CD4-positive, alpha-beta T cell treated with Interleukin-21 for 1 hour (primary cell): ENCODE measurements at places on chromosomes 11 and 22.

DNA sequence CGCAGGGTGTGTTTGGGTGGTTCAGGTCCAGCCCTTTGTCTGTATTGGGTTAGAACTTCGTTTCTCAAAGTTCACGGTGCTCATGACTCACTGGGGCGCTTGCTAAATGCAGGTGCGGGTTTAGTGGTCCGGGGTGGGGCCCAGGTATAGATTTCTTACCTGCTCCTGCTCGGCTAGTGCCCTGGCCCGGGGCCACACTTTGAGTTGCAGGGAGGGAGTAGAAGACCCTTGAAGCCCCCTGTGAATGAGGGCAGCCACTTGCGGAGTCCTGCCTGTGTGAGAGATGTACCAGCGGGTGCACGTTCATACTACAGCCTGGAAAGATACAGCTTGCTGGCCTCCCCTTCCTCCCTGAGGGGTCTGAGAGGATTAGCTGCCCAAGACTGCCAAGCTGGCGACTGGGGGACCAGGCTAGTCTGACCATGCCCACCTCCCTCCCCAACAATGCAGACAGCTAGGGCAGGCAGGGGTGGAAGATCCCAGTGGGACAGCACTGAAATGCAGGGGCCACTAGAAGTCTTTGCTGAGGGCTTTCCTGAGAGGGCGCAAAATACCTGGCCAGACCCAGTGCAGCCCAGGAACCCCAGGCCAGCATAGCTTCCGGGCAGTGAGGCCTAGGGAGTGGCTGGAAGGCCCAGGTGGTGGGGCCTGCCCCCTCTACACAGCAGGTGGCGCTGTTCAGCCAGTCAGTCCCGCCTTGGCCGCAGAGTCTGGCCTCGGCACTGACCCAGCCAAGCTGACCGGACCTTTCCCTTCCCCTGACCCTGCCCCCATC, 5.1 kb upstream of the MYRF start:
- peak; percentile 31 for DNase-seq

GRCh38 chr11:75507571-75507970, 18.2 kb downstream of the GDPD5 start:
- DNase-seq = no peak

DNA sequence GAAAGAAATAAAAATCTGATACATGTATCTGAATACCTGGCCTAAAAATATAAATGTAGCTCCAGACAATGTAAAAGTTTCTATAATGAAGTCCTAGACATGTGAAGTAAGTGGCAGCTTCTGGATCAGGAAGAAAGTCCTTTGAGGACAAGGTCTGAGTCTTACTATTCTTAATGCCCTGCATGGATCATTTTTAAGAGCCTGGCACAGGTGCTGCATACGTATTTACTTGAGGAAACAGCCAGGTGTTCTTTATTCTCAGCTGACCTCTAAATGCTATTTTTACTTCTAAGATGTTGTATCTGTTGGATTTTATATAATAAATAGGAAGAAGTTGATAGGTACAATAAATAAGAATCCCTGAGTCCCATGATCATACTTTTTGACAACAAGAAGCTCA, 750.0 kb upstream of the LUZP2 start:
- DNase-seq = no peak

DNA sequence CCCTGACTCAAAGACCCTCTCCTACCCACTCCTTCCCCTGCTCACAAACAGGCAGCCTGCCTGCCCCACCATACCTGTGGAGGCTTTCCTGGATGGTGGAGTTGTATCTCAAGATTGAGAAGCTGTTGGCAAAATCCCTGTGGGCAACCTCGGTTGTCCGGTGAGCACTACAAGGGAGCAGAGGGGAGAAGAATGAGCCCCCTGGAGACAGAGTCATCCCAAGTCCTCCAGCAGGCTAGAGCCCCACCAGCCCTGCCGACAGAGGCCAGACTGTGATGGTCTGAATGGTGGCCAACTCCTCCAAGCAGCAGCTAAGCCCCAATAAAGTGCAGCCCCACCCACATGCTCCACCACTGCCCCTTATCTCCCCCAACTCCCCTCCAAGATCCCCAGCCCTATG, 17.5 kb downstream of the TMPRSS13 start:
- no peak for DNase-seq

DNA sequence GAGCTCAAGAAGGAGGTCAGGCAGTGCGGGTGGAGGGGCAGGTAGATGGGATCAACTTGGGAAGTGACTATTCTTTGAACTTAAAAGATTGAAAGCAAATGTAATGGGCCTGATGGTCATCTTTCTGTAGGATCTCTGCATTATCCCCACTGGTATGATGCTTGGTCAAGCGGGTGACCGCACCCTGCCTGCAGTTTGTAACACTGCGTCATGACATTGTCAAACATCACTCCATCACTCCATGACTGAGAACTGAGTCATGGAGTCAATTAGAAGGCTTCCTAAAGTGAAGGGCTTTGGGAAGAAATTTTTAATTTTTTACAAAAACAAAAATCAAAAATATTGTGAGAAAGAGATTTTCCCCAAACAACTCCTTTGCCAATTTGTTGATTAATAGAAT, 62.4 kb upstream of the BMAL1 start:
- DNase-seq = no peak

DNA sequence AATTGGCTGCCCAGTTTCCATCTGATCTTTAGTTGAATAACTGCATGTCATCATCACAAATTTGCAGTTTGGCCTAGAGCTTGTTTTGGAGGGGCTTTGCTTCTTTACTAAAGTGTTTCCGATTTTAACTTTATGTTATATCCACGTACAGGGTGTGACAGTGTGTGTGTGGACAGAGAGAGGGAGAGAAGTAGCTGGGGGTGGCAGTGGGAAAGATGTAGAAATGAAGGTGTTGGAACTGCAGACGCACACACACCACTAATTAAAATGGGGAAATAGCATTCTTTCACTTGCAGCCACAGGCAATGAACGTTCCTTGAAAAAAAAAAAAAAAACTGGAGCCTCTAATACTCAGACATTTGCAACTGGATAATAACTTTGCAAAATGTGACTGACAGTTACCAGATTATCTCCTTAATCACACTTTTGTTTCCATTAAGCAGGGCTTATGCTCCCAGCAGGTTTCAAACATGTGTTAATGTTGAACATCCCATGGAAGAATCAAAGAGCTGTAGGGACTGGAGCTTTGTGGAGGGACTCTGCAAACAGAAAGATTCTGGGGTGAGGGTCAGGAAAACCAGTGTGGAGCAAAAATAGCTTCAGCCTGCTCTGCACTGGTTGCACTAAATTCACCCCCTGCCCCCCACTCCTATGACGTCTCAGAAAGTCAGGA, 238.1 kb upstream of the TENM4 start:
- DNase-seq = no peak

DNA sequence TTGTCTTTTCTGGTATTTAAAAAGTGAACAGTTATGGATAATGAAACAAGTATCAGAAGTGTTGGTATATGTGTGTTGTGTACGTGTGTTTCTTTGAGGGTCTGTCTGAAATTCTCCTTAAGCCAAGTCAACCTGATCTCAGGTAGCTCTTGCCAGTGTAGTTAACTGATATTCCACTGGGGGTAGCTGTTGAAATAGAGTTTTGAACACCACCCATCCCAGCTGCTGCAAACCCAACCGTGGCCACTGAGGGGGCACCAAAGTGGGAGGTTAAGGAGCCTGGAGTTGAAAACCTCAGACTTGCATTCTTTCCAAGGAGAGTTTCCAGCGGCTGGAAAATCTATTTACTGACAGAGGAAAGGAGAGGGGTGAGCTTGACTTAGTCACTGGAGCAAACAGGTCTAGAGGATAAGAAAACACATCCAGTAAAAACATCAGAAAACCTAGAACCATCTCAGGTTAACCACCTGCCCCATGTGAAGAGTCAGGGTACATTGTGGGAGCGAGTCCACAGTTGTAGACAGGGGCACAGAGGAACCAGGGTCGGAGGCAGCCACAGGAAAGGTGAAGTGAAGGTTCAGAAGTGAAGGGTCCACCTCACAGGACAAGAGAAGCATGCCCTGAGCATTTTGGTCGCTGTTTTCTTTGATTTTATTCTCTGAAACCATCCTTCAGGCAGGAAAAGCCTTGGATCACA, 8.8 kb upstream of the CUL5 start:
- peak; percentile 48 for DNase-seq

- no peak for DNase-seq
Observed at GRCh38 chr22:43996981-43997265, 27.2 kb upstream of the PARVB start.

DNA sequence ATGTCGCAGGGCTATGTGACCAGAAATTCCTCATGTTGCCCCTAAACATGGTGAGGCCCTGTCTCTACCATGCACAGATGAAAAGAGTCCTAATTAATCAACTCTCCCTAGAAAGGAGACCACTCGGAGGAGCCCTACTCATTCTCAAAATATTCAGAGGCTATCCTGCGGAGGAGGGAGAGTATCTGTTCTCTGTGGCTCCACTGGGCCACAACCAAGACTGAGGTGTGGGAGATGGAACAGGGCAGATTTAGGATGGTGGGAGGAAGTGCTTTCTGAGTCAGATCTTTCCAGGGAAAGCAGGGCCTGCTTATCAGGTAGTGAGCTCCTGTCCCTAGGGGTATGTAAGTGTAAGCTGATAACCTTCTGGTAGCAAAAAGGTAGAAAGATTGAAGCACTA, 37.0 kb upstream of the PRDM11 start:
- no peak for DNase-seq

GRCh38 chr11:120837696-120838095, 186.2 kb upstream of the TBCEL start:
- no peak for DNase-seq

DNA sequence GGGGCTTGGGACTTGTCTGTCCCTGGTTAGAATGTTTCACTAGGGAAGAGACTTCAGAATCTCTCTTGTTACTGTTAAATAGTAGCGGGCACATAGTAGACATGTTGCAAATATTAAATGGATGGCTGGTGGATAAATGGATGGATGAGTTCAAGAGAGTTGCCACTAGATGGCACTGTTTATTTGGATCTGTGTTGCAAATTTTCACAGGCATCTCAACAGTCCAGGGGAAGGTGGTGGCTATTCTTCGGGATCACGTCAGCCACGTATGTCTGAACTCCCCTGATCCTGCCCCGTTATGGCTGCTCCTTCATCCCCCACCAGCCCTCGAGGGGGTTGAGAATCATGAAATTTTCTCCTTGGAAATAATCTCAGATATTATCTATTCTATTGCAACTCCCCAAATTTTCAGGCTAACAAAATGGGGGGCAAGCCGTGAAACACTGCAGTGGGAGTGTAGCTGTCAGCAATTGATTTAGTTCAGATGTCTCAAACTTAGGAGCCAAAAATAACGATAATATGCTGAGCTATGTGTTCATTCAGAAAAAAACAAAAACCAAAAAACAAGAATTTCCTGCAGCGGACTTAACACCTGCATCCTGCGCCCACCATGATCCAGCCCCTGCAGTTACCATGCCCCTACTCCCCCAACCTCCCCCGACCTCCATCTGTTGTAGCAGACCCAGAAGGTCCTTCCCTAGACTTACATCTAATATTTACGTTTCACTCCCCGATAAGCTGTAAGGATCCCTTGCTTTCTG, 29.1 kb upstream of the BIRC3 start:
- DNase-seq = peak; percentile 78

GRCh38 chr11:3220101-3220500, 1.5 kb upstream of the MRGPRG start:
- no peak for DNase-seq

GRCh38 chr22:31332886-31333285, 13.3 kb downstream of the PATZ1 start:
- no peak for DNase-seq

DNA sequence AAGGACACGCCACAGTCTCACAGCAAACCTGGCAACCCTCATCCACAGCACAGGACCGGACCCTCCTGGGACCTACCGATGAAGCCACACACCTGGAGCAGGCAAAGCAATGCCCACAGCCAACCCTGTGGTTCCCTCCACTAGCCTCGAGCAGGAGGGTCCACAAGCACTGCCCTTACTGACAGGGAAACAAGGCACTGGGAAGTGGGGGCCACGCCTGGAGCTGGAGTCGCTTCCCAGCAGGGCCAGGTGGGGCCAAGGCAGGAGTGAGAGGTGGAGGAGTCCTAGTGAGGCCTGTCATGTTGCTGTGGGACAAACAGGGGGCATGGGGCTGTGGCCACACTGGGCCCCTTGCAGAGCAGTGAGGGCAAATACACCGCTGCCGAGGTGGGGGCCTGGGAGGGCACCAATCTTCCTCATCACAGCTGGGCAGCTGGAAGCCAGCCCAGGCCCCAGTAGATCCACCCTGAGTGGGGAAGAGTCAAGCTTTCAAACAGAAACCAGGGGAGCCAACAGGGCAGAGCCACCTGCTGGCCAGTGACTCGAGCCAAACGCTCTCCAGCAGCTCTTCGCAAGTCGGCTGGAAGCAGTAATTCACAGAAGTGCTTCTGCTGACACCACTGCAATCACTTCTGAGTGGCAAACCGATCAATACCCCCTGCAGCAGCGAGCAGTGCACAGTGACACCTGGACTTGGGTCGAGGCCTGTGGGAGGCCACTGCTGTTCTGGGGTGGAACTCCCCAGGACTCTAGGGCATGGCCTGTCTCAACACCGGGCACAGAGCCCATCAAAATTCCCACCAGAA, 13.7 kb downstream of the SULT4A1 start:
- DNase-seq = no peak

GRCh38 chr11:36347384-36347906, 51.4 kb downstream of the PRR5L start:
- no peak for DNase-seq

- no peak for DNase-seq
Observed at GRCh38 chr11:132734217-132734616, 798.1 kb downstream of the OPCML start.

DNA sequence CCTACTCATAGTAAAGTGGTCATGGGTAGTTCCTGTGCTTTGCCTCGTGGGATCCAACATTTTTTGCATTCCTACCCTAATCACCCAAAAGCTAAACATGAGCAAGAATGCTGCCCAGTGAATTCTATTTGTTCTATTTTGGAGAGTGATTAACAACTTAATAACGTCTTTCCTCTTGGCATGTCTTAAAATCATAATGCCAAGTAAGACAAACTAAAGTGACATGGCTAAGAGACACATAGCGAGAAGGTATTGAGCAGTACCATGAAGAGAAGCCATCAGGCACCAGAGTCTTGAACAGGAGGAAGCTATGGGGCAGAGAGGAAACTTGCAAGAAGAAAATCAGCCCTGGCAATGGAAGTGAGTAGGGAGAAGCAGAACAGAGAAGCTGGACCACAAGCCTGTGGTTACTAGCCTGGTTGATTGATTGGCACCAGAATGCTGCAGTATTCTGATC, 32.0 kb downstream of the EXPH5 start:
- DNase-seq = no peak

- DNase-seq = no peak
Observed at GRCh38 chr11:69157156-69157821, 1.6 kb downstream of the SMIM38 start.

DNA sequence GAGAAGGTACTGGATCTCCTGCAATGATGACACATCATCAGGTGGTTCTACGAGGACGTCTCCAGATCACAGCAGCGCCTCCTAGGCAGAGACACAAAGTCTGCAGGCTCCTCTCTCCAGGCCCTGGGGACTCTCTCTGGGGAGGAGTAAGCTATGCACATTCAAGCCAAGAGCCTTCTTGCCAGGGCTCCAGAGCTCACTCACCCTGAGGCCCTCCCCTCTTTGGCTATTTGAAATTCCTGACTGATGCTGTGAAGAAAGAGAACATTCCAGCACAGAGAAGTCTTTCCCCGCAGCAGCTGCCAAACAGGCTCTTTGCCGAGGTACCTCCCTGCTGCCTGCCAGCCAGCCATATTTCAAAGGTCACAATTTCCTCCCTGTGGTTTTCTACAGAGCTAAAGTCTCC, 204.9 kb downstream of the CSNK2A3 start:
- peak; percentile 18 for DNase-seq
